ENCODE measurements at places on chromosomes 11 and 22.

GRCh38 chr11:68761801-68762200 lies 10.5 kb upstream of the TESMIN start:
- DNase-seq, result no peak

DNA sequence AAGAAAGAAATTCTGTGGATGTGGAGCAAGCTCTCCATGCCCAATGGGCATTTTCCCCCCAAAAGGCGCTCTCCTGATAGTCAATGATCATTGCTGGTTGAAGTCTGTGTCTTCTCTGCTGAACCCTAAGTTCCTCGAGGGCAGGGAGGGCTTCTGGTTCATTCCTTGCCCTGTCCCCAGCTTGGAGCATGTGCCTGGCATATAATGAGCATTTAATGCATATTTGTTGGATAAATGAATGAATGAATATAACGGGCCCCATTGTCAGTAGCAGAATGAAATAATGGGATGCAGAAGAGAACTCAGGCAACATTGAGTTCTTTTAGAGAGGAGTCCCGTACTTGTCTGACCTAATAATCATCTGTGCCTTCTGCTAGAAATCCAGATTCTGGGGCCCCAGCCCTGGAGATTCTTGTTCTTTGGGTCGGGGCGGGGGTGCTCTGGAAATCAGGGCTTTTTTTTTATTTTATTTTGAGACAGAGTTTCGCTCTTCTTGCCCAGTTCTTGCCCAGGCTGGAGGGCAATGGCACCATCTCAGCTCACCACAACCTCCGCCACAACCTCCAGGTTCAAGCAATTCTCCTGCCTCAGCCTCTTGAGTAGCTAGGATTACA lies 64.4 kb downstream of the CD82 start:
- DNase-seq, result no peak

DNA sequence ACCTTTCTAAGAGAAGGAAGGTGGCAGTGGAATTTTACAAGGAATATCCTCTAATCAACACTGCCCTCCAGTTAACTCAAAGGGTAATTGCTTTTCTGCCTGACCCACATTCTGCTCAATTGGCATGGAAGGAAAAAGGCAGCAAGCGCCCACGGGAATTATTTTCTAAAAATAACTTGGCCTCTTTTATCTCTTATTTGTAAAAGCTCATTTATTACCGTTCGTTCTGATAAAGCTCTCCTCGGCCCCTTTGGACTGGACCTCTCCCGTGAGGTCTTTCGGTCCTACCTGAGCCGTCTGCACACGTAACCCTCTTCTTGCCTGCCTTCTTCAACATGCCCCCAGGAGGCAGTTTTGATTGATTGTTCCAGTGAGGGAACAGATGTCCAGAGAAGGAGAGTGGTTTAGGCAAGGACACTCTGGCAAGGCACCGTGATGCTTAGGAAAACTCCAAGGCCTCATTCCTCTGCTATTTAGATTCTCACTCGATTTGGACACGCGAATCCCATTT lies 53.2 kb upstream of the CRTAM start:
- no peak for DNase-seq

DNA sequence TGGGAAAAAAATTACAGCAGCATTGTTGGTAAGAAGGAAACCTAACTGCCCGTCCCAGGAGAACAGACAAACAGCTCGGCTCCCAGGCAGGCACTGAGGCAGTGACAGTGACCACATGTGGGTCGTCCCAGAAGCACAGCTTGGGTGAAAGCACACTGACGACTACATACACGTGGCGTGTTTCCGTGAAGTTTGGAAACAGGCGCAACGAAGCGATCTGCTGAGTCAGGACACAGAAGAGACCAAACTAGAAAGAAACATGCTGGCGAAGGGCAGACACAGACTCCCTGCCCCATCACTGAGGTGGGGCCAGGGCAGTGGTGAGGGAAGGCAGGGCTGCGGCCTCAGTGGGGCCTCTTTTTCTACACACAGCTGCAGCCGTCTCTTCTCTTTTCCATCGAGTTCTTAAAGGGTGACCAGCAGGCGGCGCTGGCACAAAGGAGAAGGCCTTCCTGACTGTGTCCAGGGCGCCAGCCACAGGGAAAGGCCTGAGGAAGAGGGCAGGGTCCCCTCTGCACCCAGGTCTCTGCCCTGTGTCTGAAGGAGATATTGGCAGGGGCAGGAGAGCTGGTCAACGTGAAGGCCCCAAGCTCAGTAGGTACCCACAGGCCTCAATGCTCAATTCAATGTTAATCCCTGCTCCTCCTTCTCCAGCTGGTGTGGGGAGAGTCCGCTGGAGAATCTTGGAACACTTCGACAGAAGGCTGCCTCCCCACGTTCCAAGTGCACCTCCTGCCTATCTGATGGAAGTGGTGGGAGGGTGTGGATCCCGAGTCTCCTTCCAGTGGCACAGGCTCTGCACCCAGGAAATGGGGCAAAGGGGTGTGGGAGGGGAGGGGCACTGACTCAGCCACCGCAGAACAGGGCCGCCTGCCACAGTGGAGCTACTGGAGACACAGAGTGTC lies 19.9 kb downstream of the CARS1 start:
- DNase-seq, result peak; percentile 60

GRCh38 chr11:72343006-72343756 lies 91.2 kb downstream of the CLPB start:
- DNase-seq, result no peak

GRCh38 chr22:27518531-27519340 lies 282.8 kb downstream of the MN1 start:
- DNase-seq, result no peak

DNA sequence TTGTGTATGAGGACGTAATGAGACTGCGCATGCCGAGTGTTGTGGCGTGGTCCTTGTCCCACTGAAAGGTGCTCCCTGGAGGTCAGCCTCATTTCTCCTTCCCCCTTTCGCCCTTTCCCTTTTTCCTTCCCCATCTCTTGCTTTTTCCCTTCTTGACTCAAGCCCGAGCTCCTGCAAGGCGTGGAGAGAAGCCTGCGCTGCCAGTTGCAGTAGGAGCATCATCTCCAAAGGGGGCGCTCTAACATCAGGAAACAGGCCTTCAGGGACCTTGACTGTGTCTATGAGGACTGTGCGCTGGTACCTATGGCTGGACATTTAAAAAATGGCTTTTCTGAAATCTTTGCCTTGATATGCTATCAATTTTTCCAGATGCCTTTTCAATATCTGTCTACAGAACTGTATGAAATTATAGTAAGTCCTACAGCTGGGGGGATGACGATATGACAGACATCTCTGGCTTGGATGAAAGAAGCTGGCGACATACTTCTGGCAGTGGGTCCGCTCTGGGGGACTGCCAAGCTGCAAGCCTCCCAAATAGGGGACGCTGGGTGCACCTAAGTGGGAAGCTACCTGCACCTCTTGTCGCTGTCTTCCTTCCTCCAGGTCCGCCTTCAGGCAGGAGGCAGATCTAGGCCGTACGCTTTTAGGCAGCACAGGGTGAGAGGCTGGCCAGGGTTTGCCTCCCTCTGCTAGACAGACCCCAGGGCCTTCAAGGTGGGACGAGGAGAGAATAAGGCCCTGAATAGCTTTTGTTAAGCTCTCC lies 96.5 kb downstream of the NXPE2 start:
- peak; percentile 50 for DNase-seq

- DNase-seq, result no peak
These were observed 7.9 kb downstream of the MUC5B start for GRCh38 chr11:1230456-1231395.

GRCh38 chr11:86369668-86370067 lies 5.0 kb upstream of the CCDC81 start:
- no peak for DNase-seq

- no peak for DNase-seq
These were observed 27.7 kb downstream of the MPPED1 start for GRCh38 chr22:43439368-43440103.

GRCh38 chr11:8069771-8070170 lies 11.2 kb upstream of the TUB start:
- DNase-seq, result no peak

- DNase-seq, result no peak
These were observed 174.1 kb downstream of the ARHGAP42 start for GRCh38 chr11:100861212-100861611.

All from NCI-H1105 (cell line).